ENCODE measurements at places on chromosomes 5 and 9.

DNA sequence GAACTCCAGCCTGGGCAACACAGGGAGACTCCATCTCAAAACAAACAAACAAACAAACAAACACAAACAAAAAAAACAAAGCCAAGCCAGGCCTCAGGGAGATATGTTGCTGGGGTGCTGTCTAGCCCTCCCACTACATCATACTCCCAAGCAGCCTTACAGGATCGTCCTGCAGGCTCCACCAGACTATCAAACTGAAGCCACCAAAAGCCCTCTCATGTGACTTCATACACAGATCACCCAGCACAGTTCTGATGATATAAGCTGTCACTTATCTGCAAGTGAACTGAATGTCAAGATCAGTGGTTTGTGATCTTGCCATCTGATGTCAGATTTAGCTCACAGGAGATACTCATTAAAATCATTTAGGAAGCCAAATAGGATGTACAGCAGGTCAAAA, 43.3 kb downstream of the WDR41 start:
- DNase-seq, result no peak

- DNase-seq, result no peak
Measured at GRCh38 chr5:96763026-96763425, 44.7 kb downstream of the ERAP1 start.

GRCh38 chr5:109877670-109878045, 187.9 kb downstream of the MAN2A1 start:
- DNase-seq, result no peak

DNA sequence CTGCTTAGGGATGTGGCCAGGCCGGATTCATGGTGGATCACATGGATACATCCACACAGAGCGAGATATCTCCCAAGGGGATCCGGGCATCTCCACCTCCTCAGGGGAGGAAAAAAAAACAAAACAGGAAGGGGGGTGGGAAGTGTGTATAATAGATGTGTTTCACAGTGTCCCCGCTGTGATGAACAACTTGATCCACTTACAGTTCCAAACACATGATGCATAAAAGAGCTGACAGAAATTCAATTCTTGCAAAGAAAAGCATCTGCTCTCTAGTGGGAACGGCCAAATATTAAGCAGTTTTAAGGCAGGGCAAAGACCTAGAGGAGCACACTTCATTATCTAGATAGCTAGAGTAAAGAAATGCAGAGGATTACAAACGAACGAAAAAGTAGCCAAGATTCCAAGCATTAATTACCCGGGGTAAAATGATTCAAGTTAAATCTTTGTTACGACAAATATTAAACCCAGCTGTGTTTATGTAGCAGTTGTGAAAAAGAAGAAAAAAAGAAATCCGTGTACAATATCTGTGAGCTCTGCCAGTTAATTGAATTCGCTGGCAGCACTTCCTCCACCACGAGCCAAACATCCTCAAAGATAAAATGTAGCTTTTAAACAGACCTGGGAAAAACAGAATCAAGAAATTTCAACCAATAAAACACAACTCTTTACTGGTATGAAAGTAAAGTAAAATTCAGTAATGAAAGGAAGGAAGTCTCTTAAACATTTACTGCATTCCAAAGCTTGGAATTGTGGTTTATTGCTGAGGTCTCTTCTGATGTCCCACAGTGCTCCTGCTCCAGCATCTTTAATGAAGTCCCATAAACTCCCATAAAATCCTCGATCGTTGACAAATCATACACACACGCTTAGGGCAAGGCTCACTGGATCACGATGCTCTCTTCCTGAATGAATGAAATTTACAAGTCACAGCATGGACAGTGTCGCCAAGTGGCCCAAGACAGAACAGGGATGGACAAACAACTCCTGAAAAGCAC, 213.0 kb downstream of the CRB2 start:
- peak; percentile 52 for DNase-seq

GRCh38 chr9:72773570-72773969, 179.3 kb downstream of the ALDH1A1 start:
- DNase-seq, result no peak

DNA sequence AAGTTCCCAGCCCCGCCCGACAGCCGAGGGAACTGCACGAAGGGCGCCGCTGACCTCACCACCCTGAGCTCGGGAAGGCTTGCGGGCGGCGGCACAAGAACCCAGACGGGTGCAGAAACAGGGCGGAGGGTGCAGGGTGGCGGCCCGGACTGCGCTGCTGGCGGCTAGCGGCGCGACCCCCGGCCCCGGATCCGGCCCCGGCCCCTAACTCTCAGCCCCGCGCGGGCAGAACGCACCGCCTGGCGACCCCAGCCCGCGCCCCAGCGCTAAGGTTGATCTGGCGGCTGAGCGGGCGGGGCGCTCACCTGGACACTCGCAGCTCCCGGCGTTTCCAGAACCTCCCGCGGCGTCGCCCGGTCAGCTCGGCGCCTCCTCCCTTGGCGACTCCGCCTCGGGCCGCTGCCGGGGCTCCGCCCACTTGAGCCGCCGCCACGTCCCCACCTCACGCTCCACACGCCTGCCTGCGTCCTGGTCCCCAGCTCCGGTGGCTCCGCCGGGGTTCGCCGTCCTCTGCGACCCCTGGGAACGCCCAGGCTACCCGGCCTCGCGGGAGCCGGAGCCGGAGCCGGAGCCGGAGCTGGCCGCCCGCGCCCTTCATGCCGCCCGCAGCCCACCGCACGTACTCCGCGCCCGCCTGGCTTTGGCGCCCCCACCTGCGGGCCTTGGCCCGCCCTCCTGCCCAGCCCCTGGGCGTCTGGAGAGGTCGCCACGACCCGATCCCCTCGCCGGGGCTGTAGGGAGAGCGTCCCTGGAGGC, at the start of gene P4HA2:
Gene P4HA2 (minus strand): TSS at position 369 of the 756 bp plus-strand sequence. CDS start 9,227 bp downstream, outside the sequence.
- DNase-seq, result peak; percentile 42

DNA sequence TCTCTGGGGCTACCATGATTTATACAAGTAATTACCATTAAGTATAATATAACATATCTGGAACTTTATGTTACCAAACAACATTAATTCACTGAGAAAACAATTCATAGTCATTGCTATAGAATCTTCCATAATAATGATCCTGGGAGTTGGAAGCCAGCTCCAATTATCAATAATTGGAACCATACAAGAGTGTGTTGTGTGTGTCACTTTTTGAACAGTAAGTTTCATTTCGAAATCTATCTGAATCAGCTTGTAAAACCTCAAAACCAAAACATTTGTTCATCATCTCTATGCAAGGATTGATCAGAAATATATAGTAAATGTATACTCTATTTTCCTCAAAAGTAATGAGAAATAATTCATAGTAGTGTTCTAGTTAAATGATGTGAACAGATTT, 348.1 kb downstream of the ARL15 start:
- no peak for DNase-seq

- DNase-seq, result no peak
Measured at GRCh38 chr5:6578676-6579343, 54.0 kb downstream of the NSUN2 start.

- no peak for DNase-seq
Measured at GRCh38 chr5:112866739-112867138, 5.7 kb downstream of the SRP19 start.

DNA sequence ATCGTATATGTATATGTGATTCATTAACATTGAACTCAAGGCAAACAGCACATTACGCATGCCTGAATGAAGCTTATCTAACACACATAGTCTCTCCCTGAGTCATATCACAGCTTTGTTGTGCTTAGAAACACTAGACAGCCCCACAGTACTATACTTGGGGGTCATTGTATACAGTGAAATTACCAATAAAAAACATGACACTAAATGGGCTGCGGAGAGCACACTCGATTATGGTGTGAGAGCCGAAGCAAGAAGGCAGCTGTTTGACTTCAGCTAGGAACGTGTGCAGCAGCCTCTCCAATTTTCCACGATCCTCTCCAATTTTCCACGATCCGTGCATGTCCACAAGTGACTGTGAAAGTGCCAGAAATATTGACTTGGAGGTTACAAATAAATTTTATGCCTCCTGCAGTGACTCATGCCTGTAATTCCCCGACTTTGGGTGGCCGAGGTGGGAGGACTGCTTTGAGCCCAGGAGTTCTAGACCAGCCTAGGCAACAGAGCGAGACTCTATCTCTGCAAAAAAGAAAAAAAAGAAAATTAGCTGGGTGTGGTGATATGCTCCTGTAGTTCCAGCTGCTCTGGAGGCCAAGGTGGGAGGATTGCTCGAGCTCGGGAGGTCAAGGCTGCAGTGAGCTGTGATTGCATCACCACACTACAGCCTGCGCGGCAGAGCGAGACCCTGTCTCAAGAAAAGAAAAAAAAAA, 102.4 kb downstream of the DAPK1 start:
- DNase-seq, result no peak

DNA sequence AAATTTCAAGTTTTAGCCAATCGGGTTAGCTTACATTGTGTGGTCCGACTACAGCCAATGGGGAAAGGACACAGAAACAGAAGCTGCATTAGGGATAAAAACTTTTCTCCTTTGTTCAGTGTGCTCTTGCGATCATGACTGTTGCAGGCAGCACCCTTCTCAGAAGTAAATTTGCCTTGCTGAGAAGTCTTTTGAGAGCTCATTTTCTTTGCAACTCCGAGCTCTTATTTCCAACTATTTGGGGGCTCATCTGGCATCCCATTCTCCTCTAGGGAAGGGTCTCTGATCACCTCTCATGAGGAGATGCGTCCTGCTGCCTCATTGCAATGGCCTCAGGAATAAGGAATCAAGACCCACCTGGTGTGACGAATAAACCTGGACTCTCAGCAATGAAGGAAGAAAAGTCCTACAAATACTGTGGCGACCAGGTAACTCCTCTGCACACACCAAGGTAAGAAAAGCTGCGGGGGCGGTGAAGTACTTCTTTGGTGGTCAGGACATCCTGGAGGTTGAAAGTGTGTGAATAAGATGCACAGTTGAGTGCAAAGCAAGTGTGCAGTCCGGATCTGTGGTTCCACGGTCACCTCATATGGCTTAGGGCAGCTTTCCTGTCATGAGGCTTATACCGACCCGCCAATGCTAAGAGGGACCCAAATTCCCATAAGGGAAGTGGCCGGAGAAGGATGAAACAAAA, 20.4 kb downstream of the CNOT8 start:
- no peak for DNase-seq

DNA sequence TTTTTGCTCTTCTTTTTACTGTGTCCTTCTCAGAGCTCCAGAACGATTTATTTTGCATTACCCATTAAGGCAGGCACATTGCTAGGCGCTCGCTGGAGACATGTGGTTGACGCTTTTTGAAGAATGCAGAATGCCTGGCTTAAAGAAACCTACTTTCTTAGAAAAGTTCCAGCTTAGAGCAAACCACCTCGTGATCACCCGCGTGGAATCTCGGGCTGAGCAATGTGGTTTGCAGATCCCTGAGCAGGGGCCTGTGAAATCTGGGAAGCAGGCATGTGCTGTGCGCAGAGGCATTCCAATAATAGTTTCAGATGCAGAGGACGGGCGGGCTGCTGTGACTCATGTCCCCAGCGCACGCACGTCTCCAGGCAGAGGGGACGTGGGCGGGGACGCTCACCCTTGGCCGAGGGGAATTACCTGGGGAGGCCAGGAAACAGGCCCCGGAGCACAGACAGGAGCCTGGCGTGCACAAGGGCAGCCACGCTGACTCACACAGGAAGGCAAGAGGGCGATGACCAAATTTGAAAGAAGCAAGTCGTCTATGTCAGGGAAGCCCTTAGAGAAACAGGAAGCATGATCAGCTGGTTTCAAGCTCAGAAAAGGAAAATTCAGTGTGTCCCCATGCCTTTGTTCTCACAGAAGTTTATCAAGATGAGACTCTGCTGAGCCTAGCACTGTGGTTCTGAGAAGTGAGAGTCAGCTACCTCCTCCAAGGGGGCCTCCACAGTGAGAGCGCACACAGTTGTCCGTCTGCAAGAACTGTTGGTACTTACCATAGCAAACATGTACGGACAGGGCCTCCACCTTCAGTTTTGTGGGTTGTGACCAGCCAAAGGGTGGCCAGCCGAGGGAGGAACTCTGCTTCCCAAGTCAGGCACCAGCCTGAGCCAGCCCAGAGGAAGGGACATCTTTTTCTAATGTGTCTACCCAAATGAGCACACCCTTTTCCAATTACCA, 218.6 kb downstream of the PIK3R1 start:
- DNase-seq, result no peak

DNA sequence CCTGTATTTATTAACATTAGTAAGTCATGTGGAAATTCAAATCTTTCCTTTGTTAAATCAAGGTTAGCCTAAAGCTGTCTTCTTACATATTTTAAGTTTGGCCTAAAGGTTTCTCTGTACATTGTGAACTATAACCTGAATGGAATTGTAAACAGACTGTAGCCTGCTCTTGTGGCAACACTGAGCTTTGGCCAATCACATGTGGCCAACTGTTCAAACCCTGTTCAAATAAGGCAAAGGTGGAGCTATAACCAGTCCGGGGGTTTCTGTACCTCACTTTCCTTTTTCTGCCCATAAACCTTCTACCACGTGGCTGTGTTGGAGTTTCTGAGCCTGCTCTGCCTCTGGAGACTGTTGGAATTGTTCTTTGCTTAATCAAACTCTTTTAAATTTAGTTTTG, 3.3 kb upstream of the HAPLN1 start:
- DNase-seq, result no peak

DNA sequence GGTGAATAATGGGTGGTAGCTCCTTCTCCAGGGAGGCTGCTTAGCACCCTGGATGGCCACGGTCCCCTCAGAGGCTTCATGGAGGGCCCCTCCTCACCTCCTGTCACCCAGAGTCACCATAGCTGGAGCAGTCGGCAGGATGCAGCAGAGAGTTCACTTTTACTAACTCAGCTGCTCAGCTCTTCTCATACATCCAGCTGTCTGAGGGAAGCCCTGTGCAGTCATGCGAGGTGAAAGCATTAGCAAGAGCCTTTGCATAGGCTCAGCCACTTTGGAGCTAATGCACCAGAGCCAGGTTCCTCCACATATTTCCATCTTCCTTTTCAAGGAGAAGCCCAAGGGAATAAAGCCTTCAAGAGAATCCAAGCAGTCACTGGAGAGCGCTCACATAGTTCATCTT, 499.2 kb downstream of the BNC2 start:
- peak; percentile 38 for DNase-seq

DNA sequence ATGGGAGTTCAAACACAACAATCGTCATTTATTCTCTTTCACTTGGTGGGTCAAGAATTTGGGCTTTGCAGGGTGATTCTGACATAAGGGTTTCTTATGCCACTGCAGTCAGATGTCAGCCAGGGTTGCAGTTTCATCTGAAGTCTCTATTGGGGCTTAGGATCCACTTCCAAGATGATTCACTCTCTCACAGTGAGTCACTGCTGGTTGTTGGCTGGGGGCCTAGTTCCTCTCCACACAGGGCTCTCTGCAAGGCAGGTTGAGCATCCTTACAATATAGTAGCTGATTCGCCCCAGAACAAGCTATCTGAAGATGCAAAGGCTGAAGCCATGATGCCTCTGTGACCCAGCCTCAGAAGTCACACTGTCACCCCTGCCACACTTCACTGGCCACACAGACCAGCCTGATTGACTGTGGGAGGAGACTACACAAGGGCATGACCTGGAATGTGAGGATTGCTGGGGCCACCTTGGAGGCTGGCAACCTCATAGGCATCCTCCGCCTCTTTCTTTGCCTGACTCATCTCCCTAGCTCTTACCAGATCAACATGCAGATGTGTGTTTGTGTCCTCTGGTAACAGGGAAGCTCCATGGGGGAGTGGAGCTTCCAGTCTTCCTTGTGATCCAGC, 4.5 kb upstream of the CARD19 start:
- no peak for DNase-seq

DNA sequence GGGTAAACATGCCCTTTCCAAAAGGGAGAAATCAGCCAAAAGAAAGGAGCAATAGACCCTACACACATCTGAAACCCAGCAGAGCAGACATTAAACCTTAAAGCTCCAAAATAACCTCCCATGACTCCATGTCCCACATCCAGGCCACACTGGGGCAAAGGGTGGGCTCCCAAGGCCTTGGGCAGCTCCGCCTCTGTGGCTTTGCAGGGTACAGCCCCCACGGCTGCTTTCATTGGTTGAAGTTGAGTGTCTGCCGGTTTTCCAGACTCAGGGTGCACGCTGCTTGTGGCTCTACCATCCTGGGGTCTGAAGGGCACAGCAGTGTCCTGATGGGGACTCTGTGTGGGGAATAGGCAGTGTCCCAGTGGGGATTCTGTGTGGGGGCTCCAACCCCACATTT, 146.5 kb downstream of the ZDHHC21 start:
- no peak for DNase-seq

Data from DMS79 treated with DMSO at 0.1 percent for 48 hours (cell line).